ENCODE measurements at places on chromosomes 5 and 9.

- DNase-seq, result no peak
Observed at GRCh38 chr9:123614306-123615263, 258.6 kb downstream of the CRB2 start.

GRCh38 chr5:149372932-149373331 lies 6.2 kb downstream of the IL17B start:
- no peak for DNase-seq

DNA sequence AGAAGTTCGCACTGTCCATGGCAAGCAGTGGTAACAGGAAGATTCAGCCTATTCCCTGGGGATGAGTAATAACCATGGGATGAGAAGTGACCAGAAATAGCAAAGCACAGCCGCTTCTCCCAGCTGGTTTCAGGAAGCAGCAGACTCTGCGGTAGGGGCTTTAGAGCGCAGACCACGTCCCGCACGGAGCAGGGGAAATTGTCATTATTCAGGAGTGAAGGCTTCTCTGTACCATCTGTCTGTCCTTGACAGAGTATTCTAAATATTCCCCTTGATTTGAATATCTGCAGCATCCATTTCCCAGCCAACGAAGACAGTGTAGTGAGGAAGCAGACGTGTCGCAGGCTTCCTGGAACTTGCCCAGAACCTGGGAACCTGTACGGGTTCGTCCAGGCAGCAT lies 159.6 kb downstream of the NXNL2 start:
- DNase-seq, result no peak

DNA sequence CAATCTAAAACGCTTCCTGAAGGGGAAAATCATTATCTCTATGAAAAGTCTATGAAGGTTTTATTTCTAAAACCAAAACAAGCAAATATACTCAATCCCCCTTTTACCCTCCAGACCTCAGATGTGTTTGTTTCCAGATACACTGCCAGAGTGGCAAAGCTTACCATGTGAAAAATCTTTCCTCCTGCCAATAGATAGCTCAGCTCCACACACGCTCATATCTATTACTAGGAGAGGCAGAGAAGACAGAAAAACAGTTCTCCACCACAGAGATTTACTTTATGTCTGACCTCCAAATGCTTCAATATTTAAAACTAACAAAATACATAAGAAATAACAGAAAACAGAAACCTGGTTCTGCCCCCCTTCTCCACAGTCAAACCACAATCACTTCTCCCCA lies 7.0 kb downstream of the IRX2 start:
- DNase-seq, result no peak

DNA sequence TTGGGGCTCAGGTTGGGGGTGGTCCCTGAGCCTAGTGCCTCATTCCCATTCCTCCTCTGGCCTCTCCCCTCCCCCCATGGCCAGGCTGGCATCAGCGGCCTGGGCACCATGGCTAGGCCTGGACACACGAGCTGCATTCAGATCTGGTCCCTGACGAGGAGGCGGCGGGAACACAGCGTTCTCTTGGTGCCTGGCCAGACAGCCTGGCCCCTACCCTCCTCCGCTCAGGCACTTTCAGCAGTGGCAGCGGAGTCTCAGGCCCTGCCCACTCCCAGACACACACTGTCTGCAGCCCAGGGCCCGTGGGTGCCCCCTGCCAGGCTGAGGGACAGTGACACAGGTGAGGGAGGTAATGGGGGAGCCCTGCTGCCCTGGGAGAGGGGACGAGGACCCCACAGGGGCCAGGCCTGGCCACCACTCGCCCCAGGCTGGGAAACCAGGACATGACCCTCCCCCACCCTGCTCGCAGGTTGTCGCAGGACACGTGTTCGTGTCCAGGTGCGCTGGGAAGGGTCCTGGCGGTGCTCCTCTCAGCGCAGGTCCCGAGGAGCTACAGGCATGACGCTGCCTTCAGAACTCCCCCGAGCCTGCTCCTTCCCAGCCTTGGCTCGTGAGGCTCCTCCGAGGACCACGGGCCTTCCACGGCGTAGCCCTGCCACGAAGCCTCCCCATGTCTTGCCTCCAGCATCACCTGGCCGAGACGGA lies 19.9 kb upstream of the UBAC1 start:
- no peak for DNase-seq

GRCh38 chr9:81656004-81656403 lies 33.3 kb downstream of the TLE1 start:
- no peak for DNase-seq

- no peak for DNase-seq
Observed at GRCh38 chr5:27832886-27833285, 794.5 kb upstream of the CDH9 start.

DNA sequence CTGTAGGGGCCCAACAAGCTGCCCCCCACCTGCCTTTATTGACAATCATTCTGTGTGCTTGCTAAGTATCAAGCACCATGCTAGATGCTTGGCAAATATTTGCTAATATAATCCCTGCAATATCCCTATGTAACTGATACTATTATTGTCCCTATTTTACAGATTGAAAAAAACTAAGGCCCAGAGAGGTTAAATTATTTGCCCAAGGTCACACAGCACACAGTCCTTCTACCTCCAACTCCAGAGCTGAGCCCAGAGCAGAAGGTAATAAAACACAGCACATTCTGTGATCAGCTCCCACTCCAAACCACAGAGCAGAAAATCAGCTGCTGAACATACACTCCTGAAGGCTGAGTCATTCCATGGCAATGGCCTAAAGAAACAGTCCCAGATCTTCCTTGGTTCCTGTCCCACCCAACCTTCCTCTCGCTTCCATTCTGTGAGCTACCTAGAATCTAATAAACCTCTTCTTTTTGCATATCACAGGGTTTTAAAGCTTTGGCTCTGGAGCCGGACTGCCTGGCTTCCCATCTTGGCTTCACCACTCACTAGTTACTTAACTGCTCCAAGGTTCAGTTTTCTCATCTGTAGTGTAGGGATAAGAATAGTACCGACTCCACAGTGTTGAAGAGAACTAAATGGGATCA lies 66.7 kb upstream of the ADRA1B start:
- DNase-seq, result no peak

DNA sequence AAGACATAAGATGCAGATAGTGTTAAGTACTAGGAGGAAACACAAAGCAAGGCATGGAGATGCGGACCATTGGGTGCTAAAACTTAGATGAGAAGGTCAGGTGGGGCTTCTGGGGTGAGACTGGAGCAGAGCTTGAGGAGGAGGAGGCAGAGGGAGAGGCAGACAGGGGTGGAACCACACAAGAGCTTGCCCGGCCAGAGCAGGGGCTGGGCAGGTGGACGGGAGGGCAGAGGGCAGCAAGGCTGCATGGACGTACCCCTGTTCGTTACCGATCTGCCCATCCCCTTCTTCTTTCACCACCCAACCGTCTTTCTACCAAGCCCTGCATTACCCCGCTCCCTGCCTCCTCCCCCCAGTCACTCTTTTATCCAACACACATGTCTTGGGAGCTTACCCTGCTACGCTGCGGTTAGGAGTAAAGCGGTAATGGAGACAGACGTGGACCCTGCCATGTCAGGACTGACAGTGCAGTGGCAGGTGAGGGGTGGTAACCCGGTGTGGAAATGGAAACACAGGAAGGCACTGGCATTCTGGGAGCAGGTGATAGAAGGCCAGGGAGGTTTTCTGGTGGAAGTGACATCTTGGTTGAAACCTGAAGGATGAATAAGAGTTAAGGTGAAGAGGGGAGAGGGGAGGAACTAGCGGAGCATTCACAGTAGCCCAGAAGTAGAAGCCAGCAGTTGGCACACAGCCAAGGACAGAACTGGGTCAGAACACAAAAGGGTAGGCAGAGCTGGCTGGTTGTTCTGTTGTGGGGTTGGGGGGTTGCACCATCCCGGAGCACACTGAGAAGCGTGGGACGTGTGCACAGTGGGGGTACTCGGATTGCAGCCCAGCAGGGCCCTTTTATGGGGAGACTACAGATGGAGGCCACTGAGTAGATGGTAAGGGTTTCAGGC lies 167.2 kb downstream of the CACNA1B start:
- no peak for DNase-seq

- DNase-seq, result no peak
Observed at GRCh38 chr9:132005899-132006298, 73.8 kb downstream of the MED27 start.

DNA sequence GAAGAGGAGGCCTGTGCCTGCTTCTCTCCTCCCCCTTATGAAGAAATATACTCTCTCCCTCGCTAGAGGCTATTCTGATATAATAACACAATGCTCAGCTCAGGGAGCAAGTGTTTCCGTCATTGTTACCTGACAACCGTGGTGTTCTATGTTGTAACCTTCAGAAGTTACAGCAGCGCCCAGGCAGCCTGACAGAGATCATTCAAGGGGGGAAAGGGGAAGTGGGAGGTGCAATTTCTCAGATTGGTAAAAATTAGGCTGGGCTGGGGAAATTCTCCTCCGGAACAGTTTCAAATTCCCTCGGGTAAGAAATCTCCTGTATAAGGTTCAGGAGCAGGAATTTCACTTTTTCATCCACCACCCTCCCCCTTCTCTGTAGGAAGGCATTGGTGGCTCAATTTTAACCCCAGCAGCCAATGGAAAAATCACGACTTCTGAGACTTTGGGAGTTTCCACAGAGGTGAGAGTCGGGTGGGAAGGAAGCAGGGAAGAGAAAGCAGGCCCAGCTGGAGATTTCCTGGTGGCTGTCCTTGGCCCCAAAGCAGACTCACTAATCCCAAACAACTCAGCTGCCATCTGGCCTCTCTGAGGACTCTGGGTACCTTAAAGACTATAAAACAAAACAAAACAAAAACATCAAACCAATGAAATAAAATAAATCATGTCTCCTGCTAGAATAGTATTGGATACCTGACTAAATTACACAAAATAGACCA lies 1.3 kb downstream of the TMEM174 start:
- DNase-seq, result no peak

DNA sequence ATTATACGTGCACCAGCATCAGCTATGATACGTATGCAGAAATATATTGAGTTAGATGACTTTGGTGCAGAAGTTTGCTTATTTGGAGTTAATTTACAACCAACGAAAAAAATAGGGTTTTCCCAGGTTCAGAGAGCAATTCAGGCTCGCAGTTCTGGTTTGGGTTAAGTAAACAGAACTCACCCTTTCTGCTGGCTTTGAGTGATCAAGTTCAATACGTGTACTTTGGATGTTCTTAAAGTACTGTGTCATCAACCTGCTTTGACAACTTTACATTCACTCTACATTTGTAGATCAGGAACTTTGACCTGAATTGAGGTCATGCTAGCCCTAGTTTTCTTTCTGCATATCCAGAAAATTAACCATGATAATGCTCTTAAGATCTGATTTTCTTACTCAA lies 40.7 kb downstream of the ACOT12 start:
- no peak for DNase-seq

DNA sequence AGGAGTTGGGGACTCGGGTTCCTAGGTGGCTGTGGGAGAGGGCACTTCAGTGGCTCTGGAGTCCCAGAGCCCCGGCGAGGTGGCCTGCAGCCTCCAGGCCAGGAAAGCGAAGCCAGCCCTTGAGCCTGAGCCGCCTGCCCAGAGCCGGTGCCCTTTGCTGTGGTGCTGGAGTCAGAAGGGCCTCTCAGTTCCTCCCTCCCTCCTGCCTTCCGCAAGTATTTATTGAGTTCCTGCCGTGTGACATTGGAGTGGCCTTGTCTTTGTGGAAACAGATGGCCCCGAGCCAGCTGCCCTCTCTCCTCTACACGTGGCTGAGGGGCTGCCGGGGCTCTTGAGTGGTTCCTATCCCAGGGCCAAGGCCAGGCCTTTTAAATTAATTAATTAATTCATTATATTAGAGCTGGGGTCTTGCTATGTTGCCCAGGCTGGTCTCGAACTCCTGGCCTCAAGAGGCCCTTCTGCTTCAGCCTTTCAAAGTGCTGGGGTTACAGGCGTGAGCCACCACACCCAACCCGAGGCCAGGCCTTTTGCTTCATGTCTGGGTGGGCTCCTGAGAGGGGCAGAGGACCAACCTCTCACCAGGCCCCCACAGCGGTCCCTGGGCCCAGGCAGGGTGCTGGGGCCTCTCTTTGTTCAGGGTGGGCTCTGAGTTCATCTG lies 45.6 kb upstream of the IER5L start:
- no peak for DNase-seq

- DNase-seq, result no peak
Observed at GRCh38 chr9:92562461-92562967, 26.7 kb upstream of the ECM2 start.

- DNase-seq, result no peak
Observed at GRCh38 chr5:160702311-160702803, 149.7 kb downstream of the ATP10B start.

DNA sequence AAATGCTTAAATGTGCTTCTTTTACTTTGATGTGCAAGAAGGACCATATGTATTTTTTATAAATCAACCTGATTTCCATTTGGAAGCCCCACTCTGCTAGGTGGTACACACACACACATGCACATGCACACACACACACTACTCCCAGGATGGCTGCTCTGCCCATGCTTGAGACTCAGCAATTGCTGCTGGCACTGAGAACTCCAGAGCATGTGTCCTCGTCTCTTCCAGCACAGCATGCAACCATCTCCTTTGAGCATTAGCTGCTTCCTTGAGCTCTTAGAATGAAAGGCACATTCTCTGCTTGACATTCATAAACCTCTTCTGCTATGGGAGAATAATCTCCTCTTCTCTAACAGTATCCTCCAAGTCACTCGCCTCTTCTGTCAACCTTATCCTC lies 115.9 kb downstream of the FEM1C start:
- no peak for DNase-seq

DNA sequence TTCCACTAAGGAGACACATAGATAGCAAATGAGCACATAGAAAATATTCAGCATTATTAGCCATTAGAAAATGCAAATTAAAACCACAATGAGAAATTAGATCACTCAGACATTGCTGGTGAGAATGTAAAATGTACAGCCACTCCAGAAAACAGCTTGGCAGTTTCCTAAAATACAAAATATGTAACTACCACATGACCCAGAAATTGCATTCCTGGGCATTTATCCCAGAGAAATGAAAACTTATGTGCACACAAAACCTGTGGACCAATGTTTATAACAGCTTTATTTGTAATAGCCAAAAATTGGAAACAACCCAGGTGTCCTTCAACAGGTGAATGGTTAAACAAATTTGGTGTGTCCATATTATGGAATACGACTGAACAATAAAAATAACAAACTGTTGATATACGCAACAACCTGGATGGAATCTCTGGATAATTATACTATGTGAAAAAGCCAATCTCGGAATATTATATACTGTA lies 34.8 kb upstream of the SHC3 start:
- DNase-seq, result no peak

- no peak for DNase-seq
Observed at GRCh38 chr5:118044169-118044568, 944.2 kb downstream of the DTWD2 start.

DNA sequence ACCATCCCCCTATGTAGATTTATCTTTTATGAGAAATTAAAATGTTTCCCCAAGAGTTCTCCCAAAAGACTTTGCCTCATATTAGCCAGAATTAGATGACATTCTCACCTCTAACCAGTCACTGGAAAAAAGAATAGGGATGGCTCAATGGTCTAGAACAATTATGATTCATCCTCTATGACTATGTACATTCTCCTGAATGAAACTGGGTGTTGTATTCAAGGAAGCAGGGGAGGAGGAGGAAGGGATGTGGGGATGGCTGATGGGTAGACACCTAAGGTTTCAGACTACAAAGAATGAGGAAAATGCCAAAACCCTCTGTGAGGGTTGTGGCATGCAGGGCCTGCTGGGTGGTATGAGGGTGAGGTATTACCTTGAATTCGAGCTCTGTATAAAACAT lies 49.5 kb upstream of the BRINP1 start:
- no peak for DNase-seq

GRCh38 chr5:134236318-134236717 lies 10.4 kb upstream of the PPP2CA start:
- no peak for DNase-seq

Measured in prostate gland (tissue), 2 donors.